ENCODE measurements at places on chromosomes 3 and 15.

DNA sequence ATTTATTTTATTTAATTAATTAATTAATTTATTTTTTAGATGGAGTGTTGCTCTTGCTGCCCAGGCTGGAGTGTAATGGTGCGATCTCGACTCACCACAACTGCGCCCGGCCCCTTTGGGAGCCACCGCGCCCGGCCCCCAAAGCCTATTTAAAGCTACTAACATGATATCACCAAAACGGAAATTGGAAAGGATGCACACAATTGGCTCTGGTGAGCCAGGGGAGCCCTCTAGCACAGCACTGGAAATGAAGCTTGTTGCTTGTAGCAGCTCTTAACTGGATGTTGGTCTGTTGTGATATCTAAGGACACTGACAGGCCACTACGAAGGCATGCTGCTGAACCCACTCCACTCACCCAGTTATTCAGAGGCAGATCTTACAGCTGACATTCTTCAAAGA, 104.5 kb downstream of the IGF2BP2 start:
- DNase-seq, result no peak

GRCh38 chr3:192332386-192333291, 394.7 kb downstream of the FGF12 start:
- DNase-seq, result no peak

- DNase-seq, result no peak
These were observed 209.6 kb upstream of the MCTP2 start for GRCh38 chr15:94021621-94022320.

GRCh38 chr15:73991260-73991659, 835 bp downstream of the STOML1 start:
- DNase-seq, result no peak

GRCh38 chr3:69364354-69364753, 21.5 kb downstream of the FRMD4B start:
- no peak for DNase-seq

DNA sequence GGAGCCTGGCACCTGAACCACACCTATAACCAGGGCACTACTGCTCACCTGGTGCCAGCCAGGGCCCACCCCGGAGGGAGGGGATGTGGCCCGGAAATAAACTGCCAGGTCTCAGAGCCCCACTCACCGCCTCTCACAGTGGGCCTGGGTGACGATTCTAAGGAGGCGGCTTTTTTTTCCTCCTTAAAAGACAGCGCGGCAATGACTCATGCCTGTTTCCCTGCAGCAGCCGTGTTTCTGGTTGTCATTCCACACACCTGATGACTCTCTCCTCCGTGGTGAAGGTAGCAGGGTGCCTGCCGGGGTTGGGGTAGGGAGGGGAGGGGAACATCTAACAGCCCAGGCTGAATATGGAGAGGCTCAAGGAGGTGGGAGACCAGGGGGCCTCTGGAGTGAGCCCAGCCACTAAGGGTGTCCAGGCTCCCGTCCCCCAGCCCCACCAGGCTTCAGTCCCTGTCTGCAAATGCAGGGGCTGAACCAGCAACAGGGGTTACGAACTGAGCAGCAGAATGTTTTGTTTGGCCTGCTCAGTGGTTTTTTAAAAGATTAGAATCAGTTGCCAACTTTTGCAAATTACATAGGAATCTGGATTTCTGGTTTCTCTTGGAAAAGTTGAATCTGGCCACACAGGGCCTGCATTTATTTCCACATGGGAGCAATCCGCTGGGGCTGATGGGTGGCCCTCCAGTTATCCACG, 127.3 kb upstream of the LINGO1 start:
- DNase-seq, result no peak

- no peak for DNase-seq
These were observed 36.6 kb downstream of the SMAD6 start for GRCh38 chr15:66738595-66738994.

GRCh38 chr3:63609408-63609807, 43.1 kb upstream of the SNTN start:
- DNase-seq, result no peak

DNA sequence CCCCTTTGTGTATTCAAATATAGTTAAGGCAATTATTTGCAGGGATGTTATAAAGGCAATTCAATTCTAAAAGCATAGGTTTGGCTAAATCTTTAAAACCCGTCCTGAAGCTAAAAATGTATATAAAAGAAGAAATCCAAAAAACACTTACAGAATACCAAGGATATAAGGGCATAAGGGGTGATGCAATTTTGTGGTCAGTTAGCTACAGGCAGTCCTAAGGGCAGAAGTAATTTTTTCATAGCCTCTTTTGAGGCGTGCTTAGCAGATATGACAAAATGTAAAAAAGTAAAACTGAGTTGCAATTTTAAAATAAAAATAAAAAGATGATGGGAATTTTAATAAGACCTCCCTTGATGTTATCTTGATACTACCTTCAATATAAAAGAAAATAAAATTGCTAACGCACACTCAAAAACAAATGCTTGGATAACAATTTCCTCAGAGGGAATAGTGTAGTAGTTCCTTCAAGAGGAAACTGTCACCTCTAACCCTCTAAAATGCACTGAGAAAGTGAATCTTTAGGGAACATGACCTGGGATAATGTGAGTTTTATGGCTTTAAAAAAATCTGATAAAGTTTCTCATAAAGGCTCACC, 104.2 kb downstream of the MYH15 start:
- no peak for DNase-seq

GRCh38 chr15:27973886-27974285, 125.2 kb downstream of the OCA2 start:
- no peak for DNase-seq

- DNase-seq, result no peak
These were observed 43.2 kb upstream of the EPHB1 start for GRCh38 chr3:134751831-134752230.

- DNase-seq, result no peak
These were observed 15.7 kb upstream of the DPPA4 start for GRCh38 chr3:109353057-109353456.

DNA sequence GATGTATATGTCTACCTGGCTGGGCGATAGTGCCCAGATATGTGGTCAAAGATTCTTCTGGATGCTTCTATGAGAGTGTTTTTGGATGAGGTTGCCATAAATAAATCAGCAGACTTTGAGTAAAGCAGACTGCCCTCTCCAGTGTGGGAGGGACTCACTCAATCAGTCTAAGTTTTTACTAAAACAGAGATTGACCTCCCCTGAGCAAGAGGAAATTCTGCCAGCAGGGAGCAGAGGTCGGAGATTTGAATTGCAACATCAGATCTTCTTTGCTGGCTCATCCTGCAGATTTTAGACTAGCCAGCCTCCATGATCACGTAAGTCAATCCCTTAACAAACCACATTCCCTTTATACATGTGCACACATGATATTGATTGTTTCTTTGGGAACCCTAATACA, 300.9 kb downstream of the MCTP2 start:
- DNase-seq, result no peak

GRCh38 chr3:62361824-62362223, 11.5 kb downstream of the FEZF2 start:
- DNase-seq, result no peak

- DNase-seq, result no peak
These were observed 57.2 kb upstream of the SMAD6 start for GRCh38 chr15:66644869-66645268.

DNA sequence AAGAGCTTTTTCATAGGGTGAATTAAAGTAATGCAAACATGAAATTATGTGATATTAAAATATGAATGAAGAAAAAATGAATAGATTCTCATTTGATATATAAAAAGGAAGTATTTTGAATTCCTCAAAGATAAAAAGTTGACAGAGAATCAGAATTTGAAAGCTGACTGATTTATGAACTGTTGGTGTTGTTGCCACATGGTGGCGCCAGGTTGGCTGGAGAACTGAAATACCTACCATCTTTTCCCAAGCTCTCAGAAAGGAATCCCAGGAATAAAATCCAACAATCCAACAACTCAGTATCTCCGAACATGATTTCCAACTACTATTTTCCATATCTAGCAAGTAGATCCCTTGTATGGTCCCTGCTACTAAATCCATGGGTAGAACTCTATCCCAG, 3.1 kb downstream of the MYRIP start:
- peak; percentile 21 for DNase-seq

All from SW480 (cell line).